ENCODE measurements at places on chromosomes 3 and 15.

GRCh38 chr3:29324180-29324651 lies 43.3 kb downstream of the RBMS3 start:
- no peak for DNase-seq

GRCh38 chr3:134708671-134709070 lies 57.8 kb upstream of the KY start:
- DNase-seq, result no peak

- DNase-seq, result no peak
These were observed 35.9 kb downstream of the OXNAD1 start for GRCh38 chr3:16300881-16301359.

- no peak for DNase-seq
These were observed 374.7 kb upstream of the GOLIM4 start for GRCh38 chr3:168470380-168470779.

GRCh38 chr3:124707656-124708062 lies 22.6 kb upstream of the UMPS start:
- DNase-seq, result no peak

- DNase-seq, result no peak
These were observed 7.8 kb downstream of the FEZF2 start for GRCh38 chr3:62365391-62366125.

DNA sequence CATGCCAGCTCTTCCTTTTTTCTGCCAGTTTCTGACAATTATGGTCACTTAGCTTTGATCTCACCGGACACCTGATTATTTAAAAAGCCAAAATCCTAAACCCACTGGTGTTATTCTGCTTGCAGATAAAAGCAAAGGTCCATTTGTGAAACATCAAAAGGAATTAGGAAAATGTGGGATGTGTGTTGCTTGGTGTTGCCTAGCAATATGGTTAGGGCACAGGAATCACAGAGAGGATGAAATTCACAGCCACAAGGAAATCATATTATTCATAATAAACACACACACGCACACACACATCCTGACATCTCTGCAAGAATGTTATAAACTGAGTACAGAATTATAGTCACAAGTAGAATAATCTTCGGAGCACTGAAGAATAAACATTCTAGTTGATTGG lies 89.3 kb upstream of the BHLHE40 start:
- no peak for DNase-seq

DNA sequence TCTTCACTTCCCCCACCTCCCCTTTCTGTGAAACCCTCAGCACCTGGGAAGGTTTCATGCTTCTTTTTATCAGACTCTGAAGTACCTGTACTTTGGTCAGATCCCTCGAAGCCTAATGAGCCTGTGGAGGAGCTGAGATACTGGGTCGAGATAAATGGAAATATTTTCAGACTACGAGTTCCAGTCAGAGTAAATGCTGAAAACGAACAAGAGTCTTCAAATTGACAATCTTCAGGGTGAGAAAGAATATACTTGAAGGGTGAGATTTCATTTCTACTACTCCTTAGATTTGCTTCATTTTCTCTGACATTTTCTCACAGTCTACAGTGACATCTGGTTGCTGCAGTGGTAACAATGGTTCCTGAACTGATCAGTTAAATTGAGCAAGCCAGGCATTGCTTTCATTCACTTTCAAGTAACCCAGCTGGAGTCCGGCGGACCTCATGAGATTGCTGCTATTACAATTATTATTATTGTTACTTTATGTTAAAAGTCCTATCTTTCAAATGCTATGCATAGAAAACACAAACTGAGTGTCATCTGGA lies 337.2 kb downstream of the VGLL3 start:
- no peak for DNase-seq

DNA sequence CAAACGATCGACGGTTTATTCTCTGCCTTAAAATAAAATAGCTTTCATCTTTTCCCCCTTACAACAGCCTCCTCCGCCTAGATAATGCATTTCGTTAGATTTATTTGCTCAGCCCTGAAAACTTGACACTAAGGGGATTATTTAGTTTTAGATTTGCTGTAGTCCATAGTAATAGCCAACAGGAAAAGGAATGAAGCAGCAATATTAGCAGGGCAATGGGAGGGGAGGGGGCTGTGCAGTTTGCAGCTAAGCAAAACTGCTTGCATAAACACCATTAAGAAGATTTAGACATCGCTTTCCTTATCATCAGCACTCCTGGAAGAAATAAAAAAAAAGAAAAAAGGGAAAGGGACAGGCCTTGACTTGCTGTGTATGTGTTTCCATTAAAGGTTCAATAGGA lies 286.5 kb upstream of the SOX14 start:
- DNase-seq, result no peak

DNA sequence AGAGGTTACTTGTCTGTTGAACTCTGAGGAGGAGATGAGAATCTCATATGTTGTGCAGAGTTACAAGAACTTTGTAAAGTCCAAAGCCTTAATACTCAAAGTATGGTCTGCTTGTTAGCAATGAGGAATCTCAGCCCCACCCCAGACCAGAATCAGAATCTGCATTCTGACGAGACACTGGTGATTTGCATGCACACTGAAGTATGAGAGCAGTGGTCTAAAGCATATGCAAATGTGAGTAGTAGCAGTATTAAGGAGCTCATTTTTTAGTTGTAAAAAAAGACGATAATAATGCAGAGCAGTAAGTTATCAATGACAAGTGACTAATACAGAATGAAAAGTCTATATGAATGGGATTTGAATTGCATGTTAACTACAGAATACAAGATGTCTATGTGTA lies 327.7 kb downstream of the RYR3 start:
- DNase-seq, result no peak

DNA sequence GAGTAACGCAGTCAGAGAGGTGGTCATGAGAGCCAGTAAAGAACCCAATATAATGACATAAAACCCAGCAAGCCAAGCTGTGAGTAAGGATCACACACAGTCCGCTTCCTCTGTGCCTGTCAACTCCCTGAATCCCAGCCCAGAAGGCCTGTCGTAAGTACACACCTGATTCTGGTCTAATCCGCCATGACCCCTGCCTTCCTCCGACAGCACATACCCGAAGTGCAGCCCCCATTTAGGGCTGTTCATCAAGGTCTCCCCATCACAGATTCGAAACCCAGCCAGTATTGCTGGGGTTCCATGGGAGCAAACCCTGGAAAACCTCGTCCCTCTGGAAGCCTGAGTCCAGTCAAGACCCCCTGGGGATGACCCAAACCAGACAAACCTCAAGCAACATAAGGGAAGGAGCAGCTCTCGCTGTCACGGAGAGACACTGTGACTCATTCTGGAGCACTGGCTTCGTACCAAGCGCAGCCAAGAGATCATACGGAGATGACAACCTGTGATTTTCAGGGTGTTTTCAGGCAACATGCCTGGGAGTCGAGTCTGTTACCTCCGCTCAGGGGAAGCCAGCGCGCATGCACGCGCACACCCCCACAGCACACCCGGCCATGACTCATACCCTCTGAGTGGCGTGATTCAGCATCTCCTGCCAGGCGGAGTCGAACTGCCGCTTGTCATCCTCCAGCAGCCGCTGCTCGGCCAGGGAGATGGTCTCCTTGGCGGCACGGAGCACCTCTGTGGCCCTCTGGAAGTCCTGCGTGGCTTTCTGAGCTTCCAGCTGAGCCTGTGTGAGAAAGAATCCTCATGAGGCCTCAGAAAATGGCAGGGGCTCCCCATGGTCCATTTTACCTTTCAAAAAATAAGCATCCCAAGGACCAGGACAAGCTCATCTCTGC lies 63.0 kb downstream of the SH3BP5 start:
- DNase-seq, result peak; percentile 78

DNA sequence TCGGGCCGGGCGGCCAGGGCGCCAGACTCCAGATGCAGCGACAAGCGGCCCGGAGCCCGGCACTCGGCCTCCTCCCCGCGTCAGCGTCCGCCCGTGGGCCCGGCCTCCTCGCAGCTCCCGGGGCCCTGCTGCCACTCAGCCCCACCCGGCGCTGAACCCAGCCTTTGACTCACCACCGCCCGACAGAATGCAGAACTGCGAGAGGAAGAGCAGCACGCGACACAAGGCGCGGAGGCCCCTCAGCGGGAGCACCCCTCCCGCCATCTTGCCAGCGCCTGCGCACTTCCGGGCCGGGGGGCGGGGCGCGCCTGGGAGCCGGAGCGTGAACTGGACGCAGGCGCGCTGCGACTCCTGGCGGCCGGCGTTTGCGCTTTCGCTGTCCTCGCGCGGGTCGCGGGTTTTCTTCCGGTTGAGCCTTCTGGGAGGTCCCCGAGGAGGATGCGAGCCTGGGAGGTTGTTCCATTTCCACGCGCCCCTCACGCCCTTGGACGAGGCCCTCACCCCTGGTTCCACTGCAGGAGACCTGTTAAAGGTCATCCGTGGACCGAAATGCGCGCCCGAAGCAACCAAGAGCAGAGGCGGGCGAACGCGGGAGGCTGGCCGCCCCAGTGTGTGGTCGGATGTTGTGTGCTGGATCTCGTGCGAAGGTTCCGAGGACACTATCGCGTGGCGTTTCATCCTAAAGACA lies at the start of gene TM2D3:
TM2D3 (minus strand) TSS at position 284 of the 688 bp plus-strand sequence; CDS start at position 264, 20 bp downstream.
- peak; percentile 62 for DNase-seq

- DNase-seq, result no peak
These were observed 43.4 kb downstream of the TLE3 start for GRCh38 chr15:70054366-70054765.

DNA sequence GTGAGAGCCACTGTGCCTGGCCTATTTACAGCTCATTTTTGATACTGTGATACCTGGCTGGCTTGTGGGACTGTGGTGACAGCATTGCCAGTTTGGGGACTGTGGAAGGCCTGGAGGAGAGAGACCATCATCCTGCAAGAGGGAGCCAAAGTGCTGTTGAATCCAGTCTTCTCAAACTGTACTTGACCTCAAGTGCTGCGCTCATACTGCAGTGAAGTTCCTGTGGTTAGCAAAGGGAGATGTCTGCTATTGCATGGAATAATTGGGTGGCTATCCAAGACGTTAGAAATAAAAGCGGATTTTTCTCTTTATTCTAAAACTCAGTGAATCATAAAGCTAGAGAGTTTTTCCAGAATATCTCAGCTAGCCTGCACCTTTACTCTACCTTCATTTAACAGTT lies 83.4 kb downstream of the CCK start:
- DNase-seq, result no peak

Measured in amygdala (tissue), 56 donors.